ENCODE measurements at places on chromosomes 1 and 21.

GRCh38 chr1:88802950-88803349, 88.4 kb downstream of the GTF2B start:
- H3K4me1 ChIP-seq: peaks cover 3% of the 10 kb centered on the region
- no peaks in the 10 kb centered on the region for H3K27me3 ChIP-seq
- peaks cover 22% of the 10 kb centered on the region for H3K36me3 ChIP-seq
- no peak overlapping the region for H3K27ac ChIP-seq
- DNase-seq: peak; percentile 61

DNA sequence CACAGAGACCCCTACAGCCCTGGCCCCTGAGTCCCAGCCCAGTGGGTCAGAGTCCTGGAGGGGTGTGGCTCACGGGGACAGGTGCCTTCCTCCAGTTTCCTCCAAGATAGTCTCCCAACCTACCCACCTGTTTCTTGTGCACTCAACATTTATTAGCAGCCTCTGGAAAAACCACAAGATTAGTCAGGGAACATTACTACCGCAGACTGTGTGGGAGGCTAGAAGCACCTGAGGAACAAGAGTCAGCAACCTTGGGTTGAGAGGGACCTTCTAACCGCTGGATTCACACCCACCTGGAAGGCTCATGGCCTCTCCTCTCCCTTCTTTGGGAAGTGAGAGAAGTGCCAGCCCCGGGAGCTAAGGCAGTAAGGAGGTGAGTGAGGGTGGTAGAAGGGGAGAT, 22.5 kb upstream of the IKBKE start:
- peaks cover 5% of the 10 kb centered on the region for H3K4me1 ChIP-seq
- no peak overlapping the region for H3K27ac ChIP-seq
- no peak for DNase-seq

GRCh38 chr21:31554511-31555022, 104.9 kb upstream of the SOD1 start:
- DNase-seq: peak; percentile 5
- no peaks in the 10 kb centered on the region for H3K36me3 ChIP-seq
- no peak overlapping the region for H3K4me3 ChIP-seq
- H3K27ac ChIP-seq: no peak overlapping the region
- no peaks in the 10 kb centered on the region for H3K4me1 ChIP-seq
- peaks cover 31% of the 10 kb centered on the region for H3K27me3 ChIP-seq

- no peak overlapping the region for H3K4me3 ChIP-seq
- no peaks in the 10 kb centered on the region for H3K4me1 ChIP-seq
Observed at GRCh38 chr1:82921759-82922158, 1077.2 kb downstream of the TTLL7 start.

- no peaks in the 10 kb centered on the region for H3K4me1 ChIP-seq
- H3K27ac ChIP-seq: no peak overlapping the region
- no peaks in the 10 kb centered on the region for H3K36me3 ChIP-seq
- H3K27me3 ChIP-seq: no peaks in the 10 kb centered on the region
- no peak for DNase-seq
Observed at GRCh38 chr1:75492011-75492410, 118.9 kb downstream of the SLC44A5 start.

DNA sequence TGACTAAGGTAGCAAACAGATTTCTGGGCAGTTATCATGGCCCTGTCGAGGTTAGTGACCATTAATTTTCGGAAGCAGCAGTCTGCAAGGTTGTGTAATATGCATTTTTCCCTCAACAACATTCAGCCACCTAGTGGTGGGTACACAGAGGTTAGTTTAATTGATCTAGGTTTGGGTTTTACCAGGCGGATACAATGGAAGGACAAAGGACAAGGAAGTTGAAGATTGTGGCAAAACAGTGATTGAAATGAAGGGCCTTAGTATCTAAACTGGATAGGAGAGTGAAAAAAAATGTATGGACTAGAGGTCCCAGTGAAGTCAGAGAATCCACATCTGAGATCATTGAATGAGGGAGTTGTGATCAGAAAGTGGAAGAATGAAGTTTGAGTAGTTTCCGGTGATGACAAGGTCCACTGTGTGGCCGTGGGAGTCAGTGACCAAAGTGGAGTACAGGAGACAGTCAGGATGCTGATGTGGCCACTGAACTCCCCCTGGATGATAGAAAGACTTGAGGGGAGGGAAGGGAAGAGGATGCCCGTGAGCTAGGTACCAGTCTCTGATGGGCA, 2.8 kb downstream of the ARMH1 start:
- H3K4me1 ChIP-seq: peaks cover 6% of the 10 kb centered on the region
- no peak overlapping the region for H3K27ac ChIP-seq
- peak; percentile 53 for DNase-seq
- no peaks in the 10 kb centered on the region for H3K27me3 ChIP-seq

GRCh38 chr1:87972811-87973210, 644.1 kb downstream of the LMO4 start:
- peak; percentile 29 for DNase-seq
- H3K36me3 ChIP-seq: no peaks in the 10 kb centered on the region
- no peak overlapping the region for H3K27ac ChIP-seq
- no peaks in the 10 kb centered on the region for H3K27me3 ChIP-seq

DNA sequence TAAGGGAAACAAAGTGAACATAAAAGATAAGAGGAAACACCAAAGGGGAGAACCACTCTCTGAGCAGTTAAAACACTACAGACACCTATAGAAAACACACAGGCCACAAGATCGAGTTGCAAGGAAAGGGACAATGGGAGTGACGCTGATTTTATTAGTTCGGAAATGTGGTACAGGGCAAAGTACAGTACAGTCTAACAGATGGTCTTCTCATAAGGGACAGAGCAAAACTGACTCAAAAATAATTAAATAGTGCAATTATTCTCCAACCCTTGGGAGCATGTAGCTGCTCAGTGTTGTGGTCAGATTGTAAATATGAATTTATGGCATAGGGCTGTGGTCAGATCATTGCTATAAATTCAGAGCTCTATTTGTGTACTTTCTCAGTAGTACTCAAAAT, 352.0 kb downstream of the USH2A start:
- no peaks in the 10 kb centered on the region for H3K36me3 ChIP-seq
- H3K27me3 ChIP-seq: no peaks in the 10 kb centered on the region
- H3K4me3 ChIP-seq: no peak overlapping the region
- peaks cover 6% of the 10 kb centered on the region for H3K4me1 ChIP-seq
- DNase-seq: no peak

DNA sequence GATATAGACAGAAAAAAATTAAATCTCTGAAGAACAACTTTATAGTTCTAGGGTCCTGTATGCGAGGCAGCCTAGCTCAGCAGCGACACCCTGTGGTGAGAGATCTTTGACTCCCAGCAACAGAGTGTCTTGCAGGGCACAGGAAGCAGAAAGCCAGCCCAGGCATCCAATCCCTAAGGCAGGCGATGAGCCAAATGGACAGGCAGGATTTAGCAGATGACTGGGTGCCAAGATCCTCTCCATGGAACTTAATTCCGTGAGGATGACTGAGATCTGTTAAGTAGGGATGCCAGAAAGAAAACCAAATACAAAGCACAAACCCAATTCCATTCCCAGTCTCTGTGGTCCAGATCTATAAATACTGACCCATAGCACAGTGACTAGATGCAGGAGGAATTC, 38.8 kb downstream of the HLCS start:
- H3K27ac ChIP-seq: no peak overlapping the region
- peaks cover 10% of the 10 kb centered on the region for H3K4me1 ChIP-seq
- DNase-seq: peak; percentile 97
- no peaks in the 10 kb centered on the region for H3K36me3 ChIP-seq
- no peak overlapping the region for H3K4me3 ChIP-seq

GRCh38 chr1:203407296-203407695, 56.4 kb upstream of the FMOD start:
- DNase-seq: no peak
- no peak overlapping the region for H3K4me3 ChIP-seq
- H3K36me3 ChIP-seq: no peaks in the 10 kb centered on the region
- peaks cover 21% of the 10 kb centered on the region for H3K4me1 ChIP-seq
- no peaks in the 10 kb centered on the region for H3K27me3 ChIP-seq
- no peak overlapping the region for H3K27ac ChIP-seq

DNA sequence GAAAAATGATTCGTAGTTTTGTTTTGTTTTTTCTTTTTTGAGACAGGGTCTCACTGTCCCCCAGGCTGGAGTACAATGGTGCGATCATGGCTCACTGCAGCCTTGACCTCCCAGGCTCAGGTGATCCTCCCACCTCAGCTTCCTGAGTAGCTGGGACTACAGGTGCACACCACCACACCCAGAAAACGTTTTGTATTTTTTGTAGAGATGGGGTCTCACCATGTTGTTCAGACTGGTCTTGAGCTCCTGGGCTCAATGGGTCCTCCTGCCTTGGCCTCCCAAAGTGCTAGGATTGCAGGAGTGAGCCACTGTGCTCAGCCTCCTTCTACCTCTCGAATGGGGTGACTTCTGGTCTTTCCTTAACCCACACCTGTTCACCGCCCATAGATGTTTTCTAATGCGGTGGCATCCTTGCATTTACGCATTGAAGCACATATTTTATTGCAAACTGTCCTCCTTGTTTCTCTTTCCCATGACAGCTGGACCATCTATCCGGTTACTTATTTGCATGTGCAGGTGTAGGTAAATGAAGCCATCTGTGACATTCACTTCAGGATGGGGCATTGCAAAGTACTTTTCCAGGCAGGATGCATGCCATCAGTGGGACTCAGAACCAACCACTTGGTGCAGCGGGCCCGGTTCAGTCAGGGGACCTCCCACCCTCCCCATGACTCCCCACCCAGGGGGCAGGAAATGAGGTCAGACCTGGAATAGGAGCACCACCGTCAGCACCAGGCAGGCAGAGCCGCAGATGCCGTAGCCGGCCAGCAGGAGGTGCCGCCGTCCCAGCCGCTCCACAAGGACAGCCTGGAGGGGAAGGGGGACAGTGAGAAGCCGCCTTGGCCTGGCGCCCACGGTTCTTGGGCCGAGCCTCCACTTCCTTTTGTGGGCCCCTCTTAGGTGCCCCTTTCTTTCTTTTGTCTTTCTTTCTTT, 16.5 kb downstream of the SLC2A7 start:
- H3K4me1 ChIP-seq: peaks cover 1% of the 10 kb centered on the region

GRCh38 chr1:186178426-186179043, 196.5 kb downstream of the TPR start:
- no peak overlapping the region for H3K4me3 ChIP-seq
- H3K4me1 ChIP-seq: peaks cover 2% of the 10 kb centered on the region
- no peaks in the 10 kb centered on the region for H3K36me3 ChIP-seq
- DNase-seq: no peak
- no peak overlapping the region for H3K27ac ChIP-seq

- no peaks in the 10 kb centered on the region for H3K27me3 ChIP-seq
- H3K27ac ChIP-seq: no peak overlapping the region
- H3K36me3 ChIP-seq: no peaks in the 10 kb centered on the region
Observed at GRCh38 chr1:85560305-85560704, 20.3 kb upstream of the CCN1 start.

Measured in IMR-90 (cell line).